ENCODE measurements at places on chromosomes 1 and 21. TPM values are rescaled to one million over a fixed set of nuclear protein-coding genes. Genes with fewer than 3 reads are reported as not detected.

CD101 gene
- 0.41 TPM for total RNA-seq

DNAJC6 gene
- total RNA-seq, result 7.8 TPM

OR2T29 gene
- not detected for total RNA-seq

CYB5RL gene
- 3.0 TPM for total RNA-seq

IGSF5 gene
- 0.16 TPM for total RNA-seq

C1orf94 gene
- total RNA-seq, result 0.08 TPM

MIXL1 gene
- not detected for total RNA-seq

DTL gene
- total RNA-seq, result 60.8 TPM

GNG12 gene
- 97.5 TPM for total RNA-seq

PTPRU gene
- total RNA-seq, result 4.9 TPM

ADGRL2 gene
- total RNA-seq, result 24.8 TPM

FCRL5 gene
- not detected for total RNA-seq

MAB21L3 gene
- 0.19 TPM for total RNA-seq

CLDN17 gene
- total RNA-seq, result not detected

CELF3 gene
- not detected for total RNA-seq

IL12RB2 gene
- not detected for total RNA-seq

FCGR1A gene
- total RNA-seq, result not detected

RGS8 gene
- 0.04 TPM for total RNA-seq

PDZK1IP1 gene
- total RNA-seq, result not detected

EPS8L3 gene
- not detected for total RNA-seq

TSPAN1 gene
- total RNA-seq, result 1.3 TPM

OR2W3 gene
- total RNA-seq, result 0.45 TPM

RXFP4 gene
- total RNA-seq, result not detected

F11R gene
- 5.7 TPM for total RNA-seq

SUMO3 gene
- 52.6 TPM for total RNA-seq

SFN gene
- total RNA-seq, result 4.2 TPM

MYOM3 gene
- total RNA-seq, result 0.03 TPM

DNAJC8 gene
- 65.2 TPM for total RNA-seq

LHX8 gene
- 1.3 TPM for total RNA-seq

NBPF12 gene
- total RNA-seq, result 8.8 TPM

NBPF6 gene
- 1.8 TPM for total RNA-seq

CD84 gene
- total RNA-seq, result not detected

ERVH48-1 gene
- total RNA-seq, result not detected

ZNF593OS gene
- 0.41 TPM for total RNA-seq

SLAMF9 gene
- total RNA-seq, result 1.8 TPM

C8B gene
- total RNA-seq, result not detected

PTPRF gene
- 58.2 TPM for total RNA-seq

FAM163A gene
- not detected for total RNA-seq
